T47D (cell line): ENCODE measurements at places on chromosomes 7 and 10.

DNA sequence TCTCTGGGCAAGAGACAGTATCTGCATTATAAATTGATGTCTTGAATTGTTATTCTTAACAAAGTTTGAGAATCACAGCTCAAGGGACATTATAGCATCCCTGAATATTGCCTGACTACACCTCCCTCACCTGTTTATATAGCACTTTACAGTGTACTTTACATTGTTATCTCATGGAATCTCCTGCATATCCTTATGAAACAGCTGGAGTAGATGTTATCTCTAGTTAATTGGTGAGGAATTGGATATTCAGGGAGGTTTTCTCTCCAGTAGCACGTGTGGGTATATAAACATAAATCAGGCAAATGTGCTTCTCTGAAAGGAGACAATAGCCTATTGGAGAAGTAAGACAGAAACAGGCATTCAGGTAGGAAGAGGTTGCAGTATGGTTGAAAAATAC lies 117.2 kb downstream of the SRI start:
- no peak for DNase-seq

DNA sequence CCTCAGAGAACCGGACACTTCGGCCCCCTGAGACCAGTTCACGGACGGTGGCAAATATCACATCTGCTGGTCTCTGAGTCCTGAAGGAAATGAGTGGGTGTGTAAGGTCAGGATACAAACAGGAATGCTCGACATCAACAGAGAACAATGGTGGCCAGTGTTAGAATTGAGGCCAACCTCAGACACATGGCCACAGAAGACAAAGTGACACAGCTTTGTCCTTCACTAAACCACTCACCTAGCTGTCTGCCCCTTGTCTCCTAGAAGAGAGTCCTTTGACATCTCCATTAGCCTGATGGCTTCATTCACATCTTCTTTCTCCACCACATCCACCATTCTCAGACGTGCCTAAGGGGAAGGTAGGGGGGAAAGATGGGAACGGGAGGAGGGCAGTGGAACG lies 4.3 kb downstream of the COPS6 start:
- no peak for DNase-seq

- no peak for DNase-seq
Measured at GRCh38 chr10:61975391-61975932, 74.0 kb downstream of the ARID5B start.

- no peak for DNase-seq
Measured at GRCh38 chr10:85645053-85645452, 721.5 kb downstream of the GRID1 start.

DNA sequence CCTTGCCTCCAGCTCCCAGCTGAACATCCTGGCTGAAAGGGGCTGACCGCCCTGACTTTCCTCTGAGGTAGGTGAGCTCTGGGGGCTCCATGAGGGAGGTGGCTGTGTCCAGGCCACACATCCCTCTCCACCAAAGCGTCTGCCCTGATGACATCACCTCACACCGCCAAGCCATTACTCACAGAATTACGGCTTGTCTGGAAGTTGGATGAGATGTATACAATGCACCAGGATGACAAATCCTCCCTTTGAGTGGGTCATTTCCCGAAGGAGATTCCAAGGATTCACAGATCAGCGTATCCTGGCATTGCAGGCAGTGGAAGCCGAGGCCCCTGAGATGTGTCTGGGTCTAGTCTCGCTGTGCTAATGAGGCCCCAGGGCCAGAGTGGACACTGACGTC lies 15.1 kb upstream of the RET start:
- no peak for DNase-seq

DNA sequence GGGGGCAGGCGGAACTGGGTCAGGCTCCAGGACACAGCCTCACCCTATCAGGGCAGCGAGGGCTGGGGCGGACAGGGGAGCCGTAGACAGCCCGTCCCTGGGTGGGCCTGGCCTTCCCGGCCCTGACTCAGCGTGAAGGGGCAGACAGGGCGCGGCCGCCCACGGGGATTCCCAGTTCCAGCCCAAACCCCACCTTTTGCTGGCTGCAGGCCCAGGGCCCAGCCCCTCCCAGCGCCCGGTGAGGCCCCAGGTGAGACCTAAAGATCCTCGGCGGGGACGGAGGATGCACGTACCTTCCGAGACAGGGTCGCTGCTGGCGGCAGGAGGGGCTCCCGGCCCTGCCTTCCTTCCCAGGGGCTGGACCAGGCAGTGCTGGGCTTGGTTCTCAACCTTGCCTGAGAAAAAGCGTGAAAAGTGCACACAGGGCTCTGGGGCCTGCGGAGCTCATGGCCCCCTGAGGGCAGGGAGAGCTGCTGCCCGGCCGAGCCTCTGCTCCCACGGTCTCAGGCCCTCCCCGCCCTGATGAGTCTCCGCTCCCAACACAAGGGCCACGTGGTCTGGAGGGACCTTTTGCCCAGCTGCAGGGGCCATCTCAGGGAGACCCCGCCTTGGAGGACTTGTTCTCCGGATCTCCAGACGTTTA lies 43.9 kb upstream of the DNAJB6 start:
- DNase-seq = no peak

DNA sequence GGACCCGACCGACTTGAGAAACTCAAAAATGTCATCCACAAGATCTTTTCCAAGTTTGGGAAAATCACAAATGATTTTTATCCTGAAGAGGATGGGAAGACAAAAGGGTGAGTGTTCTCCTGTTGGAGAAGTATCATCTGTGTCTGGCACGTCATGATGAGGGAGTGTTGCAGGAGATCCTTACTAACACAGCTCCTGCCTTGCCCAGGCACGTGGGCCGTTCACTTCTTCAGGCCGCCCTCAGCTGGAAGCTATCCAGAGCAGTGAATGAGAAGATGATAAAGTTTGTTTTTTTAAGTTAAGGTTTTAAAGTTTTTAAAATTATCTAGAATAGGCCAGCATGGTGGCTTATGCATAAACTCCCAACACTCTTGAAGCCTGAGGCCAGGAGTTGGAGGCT lies 6.2 kb downstream of the EIF3B start:
- DNase-seq = no peak

GRCh38 chr10:623477-624311 lies 65.8 kb downstream of the DIP2C start:
- no peak for DNase-seq
